ENCODE measurements at places on chromosomes 5 and 9.

- DNase-seq: no peak
Measured at GRCh38 chr9:121344184-121344583, 25.9 kb downstream of the STOM start.

DNA sequence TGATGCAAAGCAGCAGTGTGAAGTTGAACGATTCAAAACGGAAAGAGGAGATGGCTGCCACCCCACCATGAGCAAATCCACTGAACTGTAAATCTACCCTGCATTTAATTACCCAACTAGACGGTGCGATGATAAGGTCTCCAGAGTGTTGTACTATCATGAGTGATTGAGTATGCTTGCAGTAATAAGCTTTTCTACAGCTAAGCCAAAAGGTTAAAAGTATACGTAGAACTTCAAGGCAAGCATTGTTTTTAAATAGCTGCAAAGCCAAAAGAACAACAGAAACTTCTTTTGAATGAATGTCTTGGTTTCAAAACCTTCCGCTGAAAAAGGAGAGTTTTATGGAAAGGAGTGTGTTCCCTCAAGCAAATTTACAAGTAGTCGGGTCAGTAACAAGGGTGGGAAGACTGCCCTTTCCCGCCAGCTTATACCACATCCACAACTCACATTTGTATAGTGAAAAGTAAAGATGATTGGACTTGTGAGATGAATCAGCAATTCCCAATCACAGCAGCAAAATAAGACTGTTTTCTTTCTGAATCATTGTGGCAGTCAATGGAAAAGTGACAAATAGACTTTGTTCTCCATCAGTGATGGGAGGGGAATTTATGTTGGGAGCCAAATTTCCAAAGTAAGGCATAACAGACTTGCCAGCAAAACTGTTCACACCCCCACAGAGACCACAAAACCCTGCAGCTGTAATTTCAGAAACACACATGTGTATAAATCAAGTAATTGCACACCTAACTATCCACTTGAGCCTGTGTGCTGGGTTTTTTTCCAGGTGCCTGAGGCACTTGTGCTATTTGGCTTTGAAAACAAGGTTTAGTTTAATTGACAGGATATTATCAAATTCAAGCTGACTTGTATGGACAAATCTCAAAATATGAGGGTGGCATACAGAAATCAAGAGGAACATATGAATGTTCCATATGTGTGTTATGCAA, 407.7 kb upstream of the GRAMD2B start:
- DNase-seq: no peak

DNA sequence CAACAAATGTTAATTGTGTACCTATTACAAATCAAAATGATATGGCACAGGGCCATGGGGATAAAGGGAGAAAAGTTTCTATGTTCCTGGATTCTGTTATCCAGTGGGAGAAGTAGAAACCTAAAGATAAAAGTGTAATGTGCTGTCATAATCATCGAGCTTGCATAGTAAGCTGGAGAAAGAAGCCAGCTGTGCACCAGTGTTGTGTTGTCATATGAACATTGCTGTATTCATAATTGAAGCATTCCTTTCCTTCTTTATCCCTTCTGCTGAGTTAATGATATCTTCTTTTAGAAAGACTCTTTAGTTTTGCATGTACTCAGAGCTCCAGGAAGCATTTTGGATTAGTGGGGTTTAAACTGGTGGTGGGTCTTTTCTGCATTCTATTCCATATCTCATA, 39.5 kb downstream of the NTRK2 start:
- no peak for DNase-seq

DNA sequence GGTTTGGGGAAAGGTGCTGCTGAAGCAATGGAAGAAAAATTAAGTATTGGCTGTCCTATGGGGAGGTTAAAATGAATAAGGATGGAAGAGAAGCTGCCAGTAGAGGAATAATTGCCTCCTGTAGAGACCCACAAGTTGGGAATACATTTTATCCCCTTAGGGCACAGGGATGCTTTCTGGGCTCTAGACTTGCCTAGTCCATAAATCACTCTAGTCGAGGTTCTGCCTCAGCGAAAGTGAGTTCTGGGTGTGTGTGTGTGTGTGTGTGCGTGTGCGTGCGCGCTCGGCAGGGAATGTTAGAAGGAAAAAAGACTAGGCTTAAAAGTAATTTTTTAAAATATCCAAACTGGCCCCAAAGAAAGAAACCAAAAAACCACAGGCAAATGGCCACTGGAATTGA, 291.6 kb downstream of the DOCK8 start:
- no peak for DNase-seq

GRCh38 chr5:132495667-132496190, 5.2 kb upstream of the IRF1 start:
- DNase-seq: peak; percentile 62
